Activated CD4-positive, alpha-beta T cell treated with anti-CD3 and anti-CD28 coated beads, Interleukin-2, amount 50 U/mL, for 4 hours (primary cell): ENCODE measurements at places on chromosomes 3 and 15.

DNA sequence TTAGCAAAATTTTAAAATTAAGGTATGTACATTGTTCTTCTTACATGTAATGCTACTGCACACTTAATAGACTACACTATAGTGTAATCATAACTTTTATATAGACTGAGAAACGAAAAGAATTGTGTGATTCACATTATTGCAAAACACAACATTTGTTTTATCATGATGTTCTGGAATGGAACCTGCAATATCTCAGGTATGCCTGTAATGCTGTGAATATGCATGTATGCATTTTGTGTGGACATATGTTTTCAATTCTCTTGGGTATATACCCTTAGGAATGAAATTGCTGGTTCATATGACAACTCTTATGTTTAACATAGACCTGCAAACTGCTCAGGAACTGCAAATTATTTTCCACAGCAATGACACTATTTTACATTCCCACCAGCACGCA lies 38.6 kb upstream of the TJP1 start:
- DNase-seq: no peak

DNA sequence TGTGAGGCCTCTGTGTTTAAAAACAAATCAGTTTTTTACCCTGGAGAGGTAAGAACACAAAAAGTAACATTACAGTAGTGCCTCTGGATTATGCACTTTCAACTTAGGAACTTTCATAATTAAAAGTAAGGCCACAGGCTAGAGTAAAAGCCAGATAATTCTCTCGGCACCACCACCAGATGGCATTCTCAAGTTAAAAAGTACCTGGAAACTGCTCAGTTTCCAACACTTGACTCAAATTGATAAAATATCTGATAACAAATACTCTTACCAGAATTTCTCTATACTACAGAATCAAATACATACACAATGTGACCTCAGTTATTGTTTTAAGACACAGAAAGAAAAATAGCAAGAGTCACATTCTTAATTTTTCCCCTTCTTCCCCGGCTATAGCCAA lies 19.9 kb downstream of the SPICE1 start:
- peak; percentile 45 for DNase-seq

GRCh38 chr3:194711913-194712312 lies 26.2 kb downstream of the FAM43A start:
- DNase-seq: no peak

DNA sequence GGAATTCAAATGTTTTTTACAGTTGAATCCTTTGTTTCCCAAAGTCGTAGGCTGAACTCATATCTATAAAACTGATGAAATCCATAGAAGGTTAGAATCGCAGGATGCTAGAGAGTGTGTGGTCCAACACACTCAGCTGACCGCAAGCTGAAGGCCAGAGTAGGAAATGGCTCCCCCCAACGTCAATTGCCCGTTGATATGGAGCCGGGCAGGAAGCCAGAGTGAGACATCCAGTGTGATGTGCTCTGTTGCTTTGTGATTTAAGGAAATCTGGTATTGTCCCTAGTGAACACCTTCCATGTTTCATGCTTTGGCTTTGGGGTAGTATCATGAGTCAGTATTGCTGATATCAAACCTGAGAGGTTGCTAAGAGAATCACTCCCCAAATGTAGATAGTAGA lies 5.8 kb upstream of the MEX3B start:
- no peak for DNase-seq

DNA sequence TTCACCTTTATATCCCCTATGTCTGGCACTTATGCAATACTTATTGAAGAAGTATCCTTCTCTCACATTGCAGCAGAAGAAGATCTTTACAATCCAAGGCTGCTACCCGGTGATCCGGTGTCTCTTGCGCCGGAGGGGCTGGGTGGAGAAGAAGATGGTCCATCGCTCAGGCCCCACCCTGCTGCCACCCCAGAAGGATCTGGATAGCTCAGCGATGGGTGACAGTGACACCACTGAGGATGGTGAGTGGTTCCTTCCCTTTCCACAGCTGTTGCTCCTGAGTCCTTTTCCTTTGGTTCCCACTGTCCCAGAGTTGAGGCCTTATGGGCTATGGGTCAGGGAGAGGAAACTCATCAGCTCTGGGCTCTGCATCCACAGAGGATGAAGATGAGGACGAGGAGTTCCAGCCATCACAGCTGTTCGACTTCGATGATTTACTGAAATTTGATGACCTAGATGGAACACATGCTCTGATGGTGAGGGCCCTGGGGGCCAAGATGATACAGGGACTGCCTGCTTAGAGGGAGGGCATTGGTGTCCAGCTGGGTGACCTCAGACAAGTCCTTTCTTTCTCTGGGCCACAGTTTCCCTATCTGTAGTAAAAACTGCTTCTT lies 2.9 kb downstream of the TTLL3 start:
- DNase-seq: no peak
